ENCODE measurements at places on chromosomes 16 and 17.

DNA sequence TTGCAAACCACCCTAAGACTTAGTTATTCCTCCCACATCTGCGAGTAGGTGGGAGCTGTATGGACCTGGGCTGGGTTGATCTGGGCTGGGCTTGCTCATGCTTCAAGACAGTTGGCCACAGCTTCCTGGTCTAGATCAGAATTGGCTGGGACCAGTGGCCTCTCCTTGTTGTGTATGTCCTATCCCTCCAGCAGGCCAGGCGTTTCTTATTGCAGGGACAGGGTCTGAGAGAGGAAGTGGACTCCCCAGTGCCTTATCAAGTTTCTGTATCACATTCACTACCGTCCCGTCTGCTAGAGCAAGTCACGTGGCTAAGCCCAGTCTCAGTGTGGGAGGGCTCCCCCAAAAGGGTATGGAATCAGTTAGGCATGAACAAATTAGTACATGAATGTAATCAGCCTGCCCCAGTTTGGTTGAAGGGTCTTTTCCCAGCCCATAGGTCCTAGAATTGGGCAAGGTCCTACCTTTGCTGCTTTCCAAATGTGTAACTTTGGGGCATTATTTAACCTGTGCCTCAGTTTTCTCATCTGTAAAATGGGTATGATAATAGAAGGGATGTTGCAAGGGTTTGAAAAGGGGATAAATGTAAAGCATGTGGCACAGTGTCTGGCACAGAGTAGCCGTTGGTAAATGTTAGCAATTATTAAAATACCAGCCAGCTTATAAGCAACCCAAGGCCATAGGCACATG, 36.0 kb downstream of the NKD1 start:
- DNase-seq, result no peak

GRCh38 chr16:31090540-31090939, 1.8 kb upstream of the PRSS53 start:
- no peak for DNase-seq

DNA sequence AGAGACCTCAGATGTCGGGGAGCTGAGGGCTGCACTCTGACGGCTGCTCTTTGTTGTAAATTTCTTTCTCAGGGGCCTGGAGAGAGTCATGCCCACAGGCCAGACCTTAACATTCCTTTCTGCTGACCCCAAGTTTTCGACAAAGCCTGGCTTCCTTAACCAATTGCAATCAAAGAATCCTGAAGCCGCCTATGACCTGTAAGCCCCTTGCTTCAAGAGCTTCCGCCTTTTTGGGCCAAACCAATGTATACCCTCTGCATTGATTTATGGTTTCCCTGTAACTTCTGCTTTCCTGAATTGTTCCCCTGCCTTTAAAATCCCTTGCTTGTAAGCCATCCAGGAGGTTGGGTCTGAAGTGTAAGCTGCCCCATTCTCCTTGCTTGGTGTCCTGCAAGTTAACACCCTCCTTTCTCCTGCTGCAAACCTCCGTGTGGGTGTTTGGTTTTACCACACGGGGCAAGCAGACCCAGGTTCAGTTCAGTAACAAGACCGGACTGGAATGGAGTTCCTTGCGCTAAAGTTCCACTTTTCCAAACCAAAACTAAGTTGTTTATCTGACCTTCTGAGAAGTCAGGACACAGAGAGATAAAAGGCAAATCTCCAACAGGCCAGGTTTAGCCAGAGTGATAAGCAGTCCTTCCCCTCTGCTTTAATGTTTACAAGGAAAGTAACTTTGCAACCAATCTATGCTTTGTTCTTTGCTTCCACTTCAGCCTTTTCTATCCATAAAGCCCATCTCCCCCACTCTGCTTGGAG, 141.6 kb downstream of the KCNJ12 start:
- no peak for DNase-seq

DNA sequence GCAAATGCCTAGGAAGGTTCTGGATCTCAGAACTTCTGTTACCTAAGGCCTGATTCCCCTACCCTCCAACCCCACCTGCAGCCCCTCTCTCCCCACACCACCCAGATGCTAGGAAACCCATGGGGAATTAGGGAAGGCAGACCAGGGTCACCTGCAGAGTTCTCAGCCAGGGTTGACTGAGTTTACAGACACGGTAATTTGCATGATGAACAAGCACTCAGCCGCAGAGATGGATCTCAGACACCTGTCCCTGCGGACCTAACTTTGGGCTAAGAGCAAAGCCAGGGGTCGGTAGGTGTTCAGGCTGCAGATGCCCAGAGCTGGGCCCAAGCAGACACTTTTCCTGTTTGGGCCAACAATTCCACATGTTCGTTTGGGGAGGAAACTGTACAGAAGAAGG, 2.9 kb downstream of the ABI3 start:
- DNase-seq, result no peak

DNA sequence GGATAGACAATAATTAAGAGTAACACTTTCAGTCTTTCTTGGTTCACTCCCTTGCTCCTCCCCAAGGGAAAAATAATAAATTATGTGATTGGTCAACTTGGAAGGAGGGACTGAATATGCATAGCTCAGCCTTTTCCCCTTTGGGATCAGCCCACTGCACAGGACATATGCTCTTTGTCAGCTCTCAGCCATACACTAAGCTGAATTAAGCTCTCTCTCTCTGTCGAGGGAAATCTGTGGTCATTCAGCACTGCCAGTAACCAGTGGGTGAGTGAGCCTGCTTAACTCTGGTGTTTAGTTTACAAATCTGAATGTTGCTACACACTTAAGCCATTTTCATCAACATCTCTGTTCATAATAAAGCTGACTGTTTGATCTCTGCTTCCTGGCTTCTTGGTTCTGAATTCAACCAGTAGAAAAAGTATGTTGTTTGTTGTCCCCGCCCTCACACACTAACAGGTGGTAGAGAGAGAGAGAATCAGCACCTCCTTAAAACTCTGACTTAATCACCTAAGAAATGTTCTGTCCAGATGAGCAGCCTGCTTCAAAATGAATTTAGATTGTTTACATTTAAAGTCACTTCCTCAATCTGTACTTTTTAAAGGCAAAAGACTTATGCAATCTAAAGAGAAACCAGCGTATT, 102.3 kb upstream of the C17orf78 start:
- DNase-seq, result no peak

DNA sequence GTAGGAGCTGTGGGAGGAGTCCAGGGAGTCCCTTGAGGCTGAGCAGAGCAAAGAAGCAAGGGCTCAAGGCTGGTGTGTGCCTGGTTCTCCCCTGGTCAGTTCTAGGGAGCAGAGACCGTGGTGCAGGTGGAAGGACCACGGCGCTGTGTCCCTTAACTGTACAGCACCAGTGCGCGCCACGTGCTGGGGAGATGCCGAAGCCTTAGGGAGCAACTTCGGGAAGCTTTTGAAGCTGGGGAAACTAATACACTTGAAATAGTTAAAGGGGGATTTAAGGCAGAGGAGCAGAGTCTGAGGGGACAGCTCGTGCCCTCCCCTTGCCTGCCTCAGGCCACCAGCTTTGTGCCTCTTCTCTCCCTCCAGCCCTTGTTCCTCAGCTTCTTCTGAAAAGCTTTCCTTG, 27.5 kb downstream of the MINK1 start:
- DNase-seq, result no peak

DNA sequence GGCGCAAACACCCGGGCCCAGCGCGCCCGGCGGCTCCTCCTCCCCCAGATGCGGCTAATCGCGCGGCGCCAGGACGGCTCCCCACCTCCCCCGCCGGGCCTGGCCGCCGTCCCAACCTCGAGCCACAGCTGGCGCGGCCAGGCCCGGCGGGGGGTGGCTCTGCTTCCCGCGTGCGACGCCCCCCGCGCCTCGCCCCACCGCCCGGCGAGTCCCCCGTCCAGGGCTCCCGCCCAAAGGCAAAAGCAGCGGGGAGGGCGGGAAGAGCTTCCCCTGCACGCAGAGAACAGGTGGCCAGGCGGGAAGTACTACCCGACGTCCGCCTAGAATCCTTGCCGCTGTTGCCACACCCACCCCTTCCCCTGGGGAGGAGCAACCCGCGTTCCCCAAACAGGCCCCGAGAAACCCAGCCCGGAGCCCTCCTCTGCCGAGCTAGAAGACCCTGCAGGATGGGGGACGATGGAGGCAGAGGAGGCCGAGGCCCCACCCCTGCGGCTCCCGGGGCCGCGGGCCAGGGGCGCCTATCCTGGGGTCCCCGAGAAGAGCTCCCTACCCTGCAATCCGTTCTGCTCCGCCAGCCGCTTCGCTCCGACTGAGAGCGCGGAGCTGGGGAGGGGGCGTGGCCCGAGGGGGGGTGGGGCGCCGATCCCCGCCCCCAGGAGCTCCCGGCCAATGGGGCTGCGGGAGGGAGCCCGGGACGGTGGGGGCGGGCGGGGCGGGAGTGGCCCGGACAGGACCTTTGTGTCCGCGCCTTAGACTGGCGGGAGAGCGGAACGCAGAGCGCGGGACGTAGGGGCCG, at the start of gene CARHSP1:
Gene CARHSP1 (minus strand): TSS at position 591 of the 796 bp plus-strand sequence. CDS start 9,678 bp downstream, outside the sequence.
- peak; percentile 76 for DNase-seq

DNA sequence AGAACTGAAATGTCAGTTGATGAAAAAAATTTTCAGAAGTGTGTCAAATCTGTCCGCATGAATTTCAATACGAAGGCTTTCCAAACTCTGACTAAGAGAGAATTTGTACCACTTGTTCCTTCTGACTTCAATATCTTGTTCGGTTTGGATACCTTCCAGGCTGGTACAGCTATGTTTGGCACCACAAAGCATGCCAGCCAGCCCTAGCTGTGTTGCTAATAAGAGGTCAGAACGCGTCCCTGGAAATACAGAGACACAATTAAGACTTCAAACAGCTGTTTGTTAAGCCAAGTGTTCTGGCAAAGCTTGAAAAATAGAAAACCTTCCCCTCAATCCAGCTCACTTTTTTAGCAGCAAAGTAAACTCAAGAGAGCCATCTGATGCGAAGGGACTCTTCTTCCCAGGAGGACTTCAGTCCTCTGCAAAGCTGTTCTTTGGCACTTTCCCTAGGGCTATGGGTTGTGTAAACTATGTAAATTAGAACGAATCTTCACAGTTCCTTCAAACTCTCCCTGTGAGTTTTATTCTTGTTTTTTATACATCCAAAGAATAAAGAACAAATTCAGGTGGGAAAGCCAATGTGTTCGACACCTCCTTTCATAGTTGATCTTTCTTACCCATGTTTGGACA, 35.1 kb downstream of the GRB2 start:
- no peak for DNase-seq

DNA sequence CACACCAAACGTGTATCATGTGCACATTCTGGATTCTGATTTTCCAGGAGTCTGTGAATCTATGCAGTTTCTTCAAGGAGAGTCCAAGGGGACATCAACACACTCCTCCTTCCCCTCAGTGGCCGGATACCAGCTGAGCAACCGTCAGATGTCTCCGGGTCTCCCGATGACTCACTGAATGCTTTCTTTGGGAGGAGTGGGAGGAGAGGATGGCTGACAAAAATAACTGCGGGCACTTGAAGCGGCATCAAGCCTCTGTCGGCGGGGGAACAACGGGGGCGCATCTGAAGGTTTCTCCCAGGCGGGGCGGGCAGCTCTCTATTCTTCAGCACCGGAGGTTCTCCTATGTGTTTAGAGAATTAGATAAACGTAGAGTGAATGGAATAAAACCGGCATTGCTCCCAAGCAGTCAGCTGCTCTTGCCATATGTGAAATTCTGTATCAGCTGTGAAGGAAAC, 24.6 kb upstream of the LRRC75A start:
- no peak for DNase-seq

- DNase-seq, result no peak
Observed at GRCh38 chr17:61393550-61393903, 6.1 kb upstream of the TBX2 start.

DNA sequence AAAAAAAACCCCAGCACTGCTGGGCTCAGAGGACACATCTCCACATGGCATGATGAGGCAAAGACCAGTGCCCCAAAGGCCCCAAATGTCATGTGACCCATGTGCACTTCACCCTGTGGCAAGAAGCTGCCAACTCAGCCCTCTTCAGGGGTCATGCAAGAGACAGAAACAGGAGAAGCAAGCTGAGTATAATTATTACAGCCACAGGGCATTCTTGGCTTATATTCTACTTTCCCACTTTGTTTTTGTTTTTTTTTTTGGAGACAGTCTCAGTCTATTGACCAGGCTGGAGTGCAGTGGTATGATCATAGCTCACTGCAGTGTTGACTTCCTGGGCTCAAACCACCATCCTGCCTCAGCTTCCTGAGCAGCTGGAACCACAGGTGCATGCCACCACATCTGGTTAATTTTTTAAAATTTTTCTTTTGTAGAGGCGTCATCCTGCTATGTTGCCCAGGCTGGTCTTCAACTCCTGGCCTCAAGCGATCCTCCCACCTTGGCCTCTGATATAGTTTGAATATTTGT, 32.7 kb upstream of the LITAF start:
- no peak for DNase-seq

- no peak for DNase-seq
Observed at GRCh38 chr16:11322823-11323222, 22.4 kb upstream of the RMI2 start.

DNA sequence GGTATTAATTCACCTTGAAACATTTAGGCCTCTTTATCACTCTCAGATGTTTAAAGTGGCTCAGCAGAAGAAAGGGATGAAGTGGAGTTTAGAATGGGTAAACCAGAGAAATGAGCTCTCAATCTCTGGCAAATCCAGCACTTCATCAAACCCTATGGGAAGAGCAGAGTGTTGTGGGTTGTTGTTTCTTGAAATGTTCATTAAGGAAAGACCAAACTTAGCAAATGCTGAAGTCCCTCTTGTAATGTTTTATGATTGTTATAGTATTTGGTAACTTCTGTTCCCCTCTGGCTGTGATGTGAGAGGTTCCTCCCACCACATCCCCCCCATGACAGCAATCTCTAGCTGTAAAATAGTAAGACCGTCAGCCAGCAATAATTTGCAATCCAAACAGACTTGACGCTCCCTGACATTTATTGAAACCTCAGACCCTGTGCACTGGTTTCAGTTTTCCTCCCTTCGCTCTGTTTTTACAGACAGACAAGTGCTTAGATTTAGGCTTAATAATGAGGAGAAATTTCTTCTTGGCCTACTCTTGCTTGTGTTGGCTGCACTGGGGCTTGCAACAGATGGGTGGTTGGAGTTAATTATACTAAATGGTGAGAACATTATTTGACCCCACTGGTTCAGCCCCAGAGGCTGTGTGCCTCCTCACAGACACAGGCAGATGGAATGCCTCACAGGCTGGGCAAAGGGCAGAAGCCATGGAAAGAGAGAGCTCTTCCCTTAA, 609.4 kb upstream of the SOX9 start:
- DNase-seq, result no peak

GRCh38 chr17:33520426-33521330, 227.6 kb upstream of the ASIC2 start:
- peak; percentile 16 for DNase-seq

DNA sequence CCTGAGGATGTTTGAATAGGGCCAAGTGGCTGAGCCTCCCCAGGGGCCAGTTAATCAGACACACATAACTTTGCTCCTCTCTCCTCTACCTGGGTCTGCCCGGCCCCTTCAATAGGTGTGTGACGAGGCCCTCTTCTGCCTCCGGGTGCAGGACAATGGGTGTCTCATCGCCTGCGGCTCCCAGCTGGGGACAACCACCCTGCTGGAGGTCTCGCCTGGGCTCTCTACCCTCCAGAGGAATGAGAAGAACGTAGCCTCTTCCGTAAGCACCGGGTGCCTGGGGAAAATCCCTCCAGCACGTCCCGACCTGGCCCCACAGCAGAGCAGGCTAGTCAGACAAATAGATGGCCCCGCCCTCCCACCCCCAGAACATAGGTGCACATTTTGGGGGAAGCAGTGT, 16.1 kb upstream of the KIF19 start:
- no peak for DNase-seq
